ENCODE measurements at places on chromosomes 3 and 15.

GRCh38 chr15:73370151-73370550, 1.4 kb upstream of the HCN4 start:
- no peak for DNase-seq

- no peak for DNase-seq
These were observed 955.2 kb downstream of the AGBL1 start for GRCh38 chr15:87034886-87035285.

DNA sequence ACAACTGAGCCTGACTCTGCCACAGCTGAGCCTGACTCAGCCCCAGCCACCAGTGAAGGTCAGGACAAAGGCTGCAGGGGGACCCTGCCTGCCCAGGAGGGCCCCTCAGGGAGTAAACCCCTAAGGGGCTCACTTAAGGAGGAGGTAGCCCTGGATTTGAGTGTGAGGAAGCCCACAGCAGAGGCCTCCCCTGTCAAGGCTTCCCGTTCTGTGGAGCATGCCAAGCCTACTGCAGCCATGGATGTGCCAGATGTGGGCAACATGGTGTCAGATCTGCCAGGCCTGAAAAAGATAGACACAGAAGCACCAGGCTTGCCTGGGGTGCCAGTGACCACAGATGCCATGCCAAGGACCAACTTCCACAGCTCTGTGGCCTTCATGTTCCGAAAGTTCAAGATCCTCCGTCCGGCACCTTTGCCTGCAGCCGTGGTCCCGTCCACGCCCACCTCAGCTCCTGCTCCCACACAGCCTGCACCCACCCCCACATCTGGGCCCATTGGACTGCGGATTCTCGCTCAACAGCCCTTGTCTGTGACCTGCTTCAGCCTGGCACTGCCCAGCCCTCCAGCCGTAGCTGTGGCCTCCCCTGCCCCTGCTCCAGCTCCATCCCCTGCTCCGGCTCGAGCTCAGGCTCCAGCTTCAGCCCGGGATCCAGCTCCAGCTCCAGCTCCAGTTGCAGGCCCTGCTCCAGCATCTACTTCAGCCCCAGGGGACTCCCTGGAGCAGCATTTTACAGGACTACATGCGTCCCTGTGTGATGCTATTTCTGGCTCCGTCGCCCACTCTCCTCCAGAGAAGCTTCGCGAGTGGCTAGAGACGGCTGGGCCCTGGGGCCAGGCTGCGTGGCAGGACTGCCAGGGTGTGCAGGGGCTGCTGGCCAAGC, 6.2 kb downstream of the C15orf39 start:
- peak; percentile 65 for DNase-seq

DNA sequence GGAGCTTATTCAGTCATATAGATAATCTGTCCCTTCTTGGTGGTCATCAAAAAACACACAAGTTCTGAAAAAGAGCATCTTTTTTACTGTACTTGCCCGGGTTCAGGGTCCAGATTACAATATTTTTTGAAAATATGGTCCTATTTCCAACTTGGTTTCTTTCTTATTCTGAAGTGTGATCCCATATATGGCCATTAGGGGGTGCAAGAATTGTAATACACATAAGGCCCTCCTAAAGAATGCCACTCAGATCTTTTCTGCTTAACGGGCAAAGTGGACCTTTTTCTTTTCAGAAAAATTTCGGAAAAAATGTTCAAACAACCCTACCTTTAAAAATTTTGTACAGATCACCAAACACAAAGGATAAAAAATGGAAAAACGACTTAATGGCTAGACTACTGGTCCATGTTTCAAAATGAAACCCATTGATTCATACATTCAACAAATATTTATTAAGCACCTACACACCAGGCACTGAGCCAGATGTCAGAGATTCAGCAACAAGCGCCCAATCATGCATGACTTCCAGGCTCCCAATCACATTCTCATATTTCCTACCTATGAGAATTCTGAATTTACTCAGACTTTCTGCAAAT, 102.0 kb upstream of the MYRIP start:
- no peak for DNase-seq

DNA sequence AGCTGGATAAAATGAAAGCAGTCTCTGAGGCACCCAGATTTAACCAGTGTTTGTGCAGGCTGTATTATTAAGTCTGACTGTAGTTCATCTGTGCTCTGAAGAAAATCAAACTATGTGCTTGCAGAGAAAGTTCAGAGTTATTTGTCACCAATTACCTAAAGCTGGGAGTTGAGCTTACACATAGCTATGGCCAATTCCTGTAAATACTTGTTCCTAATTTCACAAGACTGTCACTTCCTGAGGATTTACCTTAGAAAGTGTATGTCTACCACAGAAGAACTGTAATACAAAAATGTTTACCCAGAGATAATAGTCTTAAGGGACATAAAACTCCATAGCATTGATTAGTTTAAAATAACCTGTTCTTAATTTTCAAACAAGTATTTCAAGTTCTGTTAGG, 628.4 kb upstream of the TGFBR2 start:
- no peak for DNase-seq

GRCh38 chr3:76300746-76301145, 515.4 kb upstream of the ZNF717 start:
- no peak for DNase-seq

GRCh38 chr15:50068016-50068415, 51.0 kb downstream of the ATP8B4 start:
- DNase-seq: no peak

DNA sequence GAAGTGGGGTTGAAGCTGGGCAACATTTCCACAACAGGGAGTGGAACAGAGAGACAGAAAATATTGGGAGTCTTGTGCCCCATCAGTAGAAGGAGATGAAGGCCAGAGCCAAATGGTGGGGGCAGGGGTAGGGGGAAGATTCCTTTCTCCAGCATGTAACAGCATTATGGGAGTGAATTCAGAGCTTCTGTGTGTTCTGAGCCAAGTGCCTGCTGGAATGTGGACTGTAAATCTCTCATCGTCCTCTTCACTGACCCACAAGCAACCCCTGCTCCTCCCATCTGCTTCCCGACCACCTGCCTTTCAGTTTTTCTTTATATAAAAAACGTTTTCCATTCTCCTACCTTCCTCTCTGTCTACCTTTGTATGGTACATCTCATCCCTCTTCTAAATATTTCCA, 344.2 kb upstream of the TPRG1 start:
- no peak for DNase-seq

- no peak for DNase-seq
These were observed 245.3 kb downstream of the BBX start for GRCh38 chr3:107767897-107768605.

- DNase-seq: no peak
These were observed 440 bp downstream of the DCBLD2 start for GRCh38 chr3:98901119-98901391.

GRCh38 chr3:134083626-134084241, 54.0 kb upstream of the SLCO2A1 start:
- no peak for DNase-seq

- DNase-seq: no peak
These were observed 317.4 kb downstream of the DIPK2A start for GRCh38 chr3:144289057-144289456.

- DNase-seq: no peak
These were observed 3.2 kb downstream of the AKAP13 start for GRCh38 chr15:85383470-85384148.

All from RWPE2 (cell line).